ENCODE measurements at places on chromosomes 6 and 20. TPM values are rescaled to one million over a fixed set of nuclear protein-coding genes. Genes with fewer than 3 reads are reported as not detected.

GRCh38 chr6:5279891-5280338, 18.6 kb downstream of the FARS2 start:
- DNase-seq = no peak

DNA sequence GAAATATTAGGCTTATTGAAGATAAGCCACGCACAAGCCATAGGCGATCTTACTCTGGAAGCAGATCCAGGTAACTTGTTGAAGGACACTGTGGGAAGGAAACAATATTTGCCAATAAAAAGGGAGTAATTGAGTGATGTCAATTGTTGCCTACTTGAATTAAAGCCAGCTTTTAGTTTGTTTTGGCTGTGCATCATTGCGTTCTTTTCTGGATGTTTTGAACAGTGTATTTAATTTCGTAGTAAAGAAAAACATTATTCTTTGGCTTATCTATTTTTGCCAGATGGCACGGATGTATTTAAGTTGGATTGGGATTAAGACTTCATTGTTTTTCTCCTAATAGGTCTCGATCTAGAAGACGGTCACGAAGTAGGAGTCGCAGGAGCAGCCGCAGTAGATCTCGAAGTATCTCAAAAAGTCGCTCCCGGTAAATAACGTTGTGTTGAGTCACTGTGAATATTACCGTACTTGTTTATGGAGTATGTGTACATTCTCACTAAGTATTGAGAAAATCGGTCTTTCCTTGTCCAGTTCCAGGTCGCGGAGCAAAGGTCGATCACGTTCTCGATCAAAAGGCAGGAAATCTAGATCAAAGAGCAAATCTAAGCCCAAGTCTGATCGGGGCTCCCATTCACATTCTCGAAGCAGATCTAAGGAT, 2.6 kb downstream of the SRSF6 start:
- no peak for DNase-seq

DNA sequence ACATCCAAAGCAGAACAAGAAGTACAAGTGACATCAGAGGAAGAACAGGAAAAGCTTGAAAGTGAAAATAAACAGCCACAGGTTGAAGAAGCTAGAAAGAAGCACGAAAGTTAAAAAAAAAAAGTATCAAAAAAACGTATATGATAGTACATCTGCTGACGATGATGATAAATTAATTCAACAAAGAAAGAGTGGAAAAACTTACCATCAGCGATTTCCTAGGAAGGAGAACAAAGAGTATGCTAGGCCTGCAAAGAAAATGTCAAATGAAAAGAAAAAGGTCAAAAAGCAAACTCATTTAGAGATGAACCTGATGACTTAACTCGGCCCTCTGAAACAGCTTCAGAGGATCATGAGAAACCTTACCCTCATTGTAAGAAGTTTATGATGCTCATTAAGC, 3.7 kb downstream of the SAYSD1 start:
- no peak for DNase-seq

DNA sequence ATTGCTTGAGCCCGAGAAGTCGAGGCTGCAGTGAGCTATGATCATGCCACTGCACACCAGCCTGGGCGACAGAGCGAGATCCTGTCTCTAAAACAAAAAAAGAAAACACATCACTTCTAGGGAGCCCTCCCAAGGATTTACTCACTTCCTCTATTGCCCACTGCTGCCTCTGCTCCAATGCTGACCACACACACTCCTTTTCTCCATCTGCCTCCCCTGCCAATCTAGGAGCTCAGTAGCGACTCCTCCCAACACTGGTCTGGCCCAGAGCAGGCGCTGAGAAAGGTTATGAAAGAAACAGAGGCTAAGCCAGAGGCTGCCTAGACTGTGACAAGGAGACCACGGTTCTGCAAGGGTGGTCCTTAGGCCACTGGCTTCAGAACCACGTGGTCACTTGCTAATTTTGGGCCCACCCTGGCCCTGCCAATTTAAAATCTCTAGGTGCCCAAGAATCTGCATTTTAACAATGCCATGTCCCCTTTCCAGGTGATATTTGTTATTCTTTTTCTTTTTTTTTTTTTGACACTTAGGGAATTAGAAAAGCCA, 1.3 kb upstream of the E2F1 start:
- DNase-seq = no peak

GRCh38 chr6:3835055-3835731, 14.0 kb upstream of the FAM50B start:
- DNase-seq = peak; percentile 64

GRCh38 chr6:36033935-36034334, 6.3 kb downstream of the MAPK14 start:
- no peak for DNase-seq

DNA sequence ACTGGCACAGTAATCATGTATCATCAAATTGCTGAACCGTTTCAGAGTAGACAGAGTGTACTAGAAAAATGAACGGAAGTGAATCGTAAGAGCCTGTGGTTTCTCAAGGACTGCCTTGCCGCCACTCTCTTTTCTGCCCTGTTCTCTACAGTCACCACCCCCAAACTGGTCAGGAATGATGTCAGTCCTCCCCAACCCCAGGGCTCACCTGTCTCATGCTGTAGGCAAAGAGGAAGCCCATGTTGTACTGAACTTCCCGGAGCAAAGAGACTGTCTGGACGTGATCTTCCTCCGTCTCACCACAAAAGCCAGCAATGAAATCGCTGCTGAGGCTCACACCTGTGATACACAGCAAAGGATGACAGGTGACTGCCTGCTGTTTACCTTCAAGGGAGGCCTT, 31.0 kb downstream of the CDK5RAP1 start:
- DNase-seq = no peak

DNA sequence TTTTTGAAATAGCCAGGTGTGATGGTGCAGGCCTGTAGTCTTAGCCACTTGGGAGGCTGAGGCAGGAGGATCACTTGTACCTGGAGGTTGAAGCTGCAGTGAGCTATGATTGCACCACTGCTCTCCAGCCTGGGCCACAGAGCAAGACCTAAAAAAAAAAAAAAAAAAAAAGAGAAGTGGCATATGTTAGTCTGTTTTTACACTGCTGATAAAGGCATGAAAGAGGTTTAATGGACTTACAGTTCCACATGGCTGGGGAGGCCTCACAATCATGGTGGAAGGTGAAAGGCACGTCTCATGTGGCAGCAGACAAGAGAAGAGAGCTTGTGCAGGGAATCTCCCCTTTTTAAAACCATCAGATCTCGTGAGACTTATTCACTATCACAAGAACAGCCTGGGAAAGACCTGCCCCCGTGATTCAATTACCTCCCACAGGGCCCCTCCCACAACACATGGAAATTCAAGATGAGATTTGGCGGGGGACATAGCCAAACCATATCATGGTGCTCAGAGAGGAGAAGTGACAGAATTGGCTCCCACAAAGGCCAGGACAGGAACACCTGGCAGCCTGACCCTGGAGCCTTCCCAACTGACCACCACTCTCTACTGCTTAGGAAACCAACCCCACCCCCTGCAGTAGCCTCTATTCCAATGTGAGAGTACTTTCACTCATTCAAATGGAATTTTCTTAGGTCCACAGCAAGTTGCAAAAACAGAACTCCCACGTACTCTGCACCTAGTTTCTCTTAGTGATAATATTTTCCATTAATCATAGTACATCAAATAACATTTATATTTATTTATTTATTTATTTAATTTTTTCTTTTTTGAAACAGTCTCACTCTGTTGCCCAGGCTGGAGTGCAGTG, 29.8 kb downstream of the ARHGAP40 start:
- no peak for DNase-seq

GRCh38 chr6:42417641-42418112, 34.0 kb downstream of the TRERF1 start:
- no peak for DNase-seq

GRCh38 chr6:87196275-87196842, 41.0 kb downstream of the ZNF292 start:
- DNase-seq = no peak

DNA sequence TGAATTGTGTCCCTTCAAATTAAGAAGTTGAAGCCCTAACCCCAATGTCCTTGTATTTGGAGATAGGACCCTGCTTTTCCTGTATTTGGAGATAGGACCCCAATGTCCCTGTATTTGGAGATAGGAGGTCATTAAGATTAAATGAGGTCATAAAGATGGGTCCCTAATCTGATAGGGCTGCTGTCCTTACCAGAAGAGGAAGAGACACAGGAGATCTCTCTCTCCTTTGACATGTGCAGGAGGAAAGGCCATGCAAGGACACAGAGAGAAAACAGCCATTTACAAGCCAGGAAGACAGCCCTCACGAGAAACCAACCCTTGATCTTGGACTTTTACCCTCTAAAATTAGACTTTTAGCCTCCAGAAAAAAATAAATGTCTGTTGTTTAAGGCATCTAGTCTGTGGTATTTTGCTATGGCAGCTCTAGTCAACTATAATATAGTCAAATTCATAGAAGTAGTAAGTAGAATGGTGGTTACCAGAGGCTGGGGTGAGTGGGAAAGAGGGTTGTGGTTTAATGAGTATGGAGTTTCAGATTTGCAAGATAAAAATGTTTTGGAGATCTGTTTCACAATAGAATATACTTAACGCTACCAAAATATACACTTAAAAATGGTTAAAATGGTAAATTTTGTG, 59.3 kb downstream of the UBE3D start:
- DNase-seq = no peak

- no peak for DNase-seq
Measured at GRCh38 chr20:21704408-21705385, 767 bp upstream of the PAX1 start.

GRCh38 chr6:138013959-138014358, 93.3 kb downstream of the PERP start:
- no peak for DNase-seq

DNA sequence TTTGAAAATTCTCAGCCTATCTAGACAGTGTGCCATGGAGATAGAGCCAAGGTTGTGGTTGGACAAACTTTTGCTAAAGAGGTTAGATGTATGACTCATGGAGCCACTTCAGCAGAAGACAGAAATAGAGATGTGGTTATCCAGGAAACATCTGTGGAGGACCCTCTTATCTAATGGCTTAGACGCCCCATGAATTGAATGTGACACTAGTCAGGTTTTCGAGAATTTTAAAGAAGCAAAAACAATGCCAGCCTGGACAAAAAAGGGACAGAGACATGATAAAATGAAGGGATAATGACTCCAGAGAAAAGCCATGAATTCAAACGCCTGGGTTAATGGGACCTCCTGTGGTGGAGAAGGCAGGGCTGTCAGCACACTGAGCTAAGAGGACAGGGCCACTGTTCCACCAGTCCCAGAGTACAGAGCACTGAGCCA, 280.5 kb downstream of the CLVS2 start:
- DNase-seq = no peak

DNA sequence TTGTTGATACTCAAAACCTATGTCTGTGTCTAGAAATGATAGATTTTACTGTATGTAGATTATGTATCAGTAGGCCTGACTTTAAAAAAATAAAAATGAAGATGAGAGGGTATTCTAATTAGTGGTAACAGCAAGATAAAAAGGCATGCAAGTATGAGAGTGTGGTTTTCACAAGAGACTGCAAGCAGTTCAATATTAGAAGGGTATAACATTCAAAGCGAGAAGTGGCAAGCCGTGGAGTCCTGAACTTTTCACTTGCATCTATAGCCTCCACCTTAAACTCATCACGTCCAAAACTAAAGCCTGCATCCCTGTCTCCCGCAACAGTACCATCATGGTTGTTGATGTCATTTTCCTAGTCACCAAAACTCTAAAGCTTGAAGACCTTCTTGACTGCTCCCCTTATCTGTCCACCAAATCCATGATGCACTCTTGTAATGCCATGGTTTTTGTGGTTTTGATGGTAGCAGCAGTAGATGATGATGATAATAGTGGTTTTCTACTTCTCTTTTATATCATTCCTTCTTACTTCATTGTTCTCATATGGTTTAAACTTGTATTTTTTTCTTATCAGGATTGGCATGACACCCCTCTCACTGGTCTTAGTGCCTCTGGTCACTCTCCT, 9.2 kb upstream of the CGA start:
- DNase-seq = no peak

- no peak for DNase-seq
Measured at GRCh38 chr6:51891784-51892183, 195.6 kb downstream of the PKHD1 start.

GRCh38 chr6:10305790-10306415, 109.0 kb downstream of the TFAP2A start:
- DNase-seq = no peak

GRCh38 chr20:40370800-40371199, 318.2 kb downstream of the MAFB start:
- DNase-seq = no peak

GRCh38 chr6:159973951-159974350, 5.1 kb downstream of the IGF2R start:
- DNase-seq = no peak

- DNase-seq = no peak
Measured at GRCh38 chr6:144189351-144189750, 39.0 kb downstream of the STX11 start.

- DNase-seq = no peak
Measured at GRCh38 chr6:16921399-16922110, 160.3 kb upstream of the ATXN1 start.

DNA sequence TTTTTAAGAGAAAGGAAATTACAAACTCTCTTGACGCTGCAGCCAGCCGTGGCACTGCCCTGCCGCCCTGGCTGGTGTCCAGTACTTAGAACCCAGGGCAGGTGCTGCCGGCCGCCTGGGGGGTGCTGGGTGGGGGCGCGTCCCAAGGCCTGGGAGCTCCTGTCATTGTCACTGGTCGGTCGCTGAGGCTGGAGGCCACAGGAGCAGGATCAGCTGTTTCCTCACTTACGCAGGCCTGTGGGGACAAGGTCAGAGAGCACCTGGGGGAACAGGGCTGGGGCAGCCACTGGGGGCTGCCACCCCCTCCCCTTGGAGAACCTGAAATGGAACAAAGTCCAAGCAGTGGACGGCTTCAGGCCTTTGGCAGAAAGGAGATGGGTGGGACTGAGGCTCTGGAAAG, 5.6 kb downstream of the BIRC7 start:
- no peak for DNase-seq

DNA sequence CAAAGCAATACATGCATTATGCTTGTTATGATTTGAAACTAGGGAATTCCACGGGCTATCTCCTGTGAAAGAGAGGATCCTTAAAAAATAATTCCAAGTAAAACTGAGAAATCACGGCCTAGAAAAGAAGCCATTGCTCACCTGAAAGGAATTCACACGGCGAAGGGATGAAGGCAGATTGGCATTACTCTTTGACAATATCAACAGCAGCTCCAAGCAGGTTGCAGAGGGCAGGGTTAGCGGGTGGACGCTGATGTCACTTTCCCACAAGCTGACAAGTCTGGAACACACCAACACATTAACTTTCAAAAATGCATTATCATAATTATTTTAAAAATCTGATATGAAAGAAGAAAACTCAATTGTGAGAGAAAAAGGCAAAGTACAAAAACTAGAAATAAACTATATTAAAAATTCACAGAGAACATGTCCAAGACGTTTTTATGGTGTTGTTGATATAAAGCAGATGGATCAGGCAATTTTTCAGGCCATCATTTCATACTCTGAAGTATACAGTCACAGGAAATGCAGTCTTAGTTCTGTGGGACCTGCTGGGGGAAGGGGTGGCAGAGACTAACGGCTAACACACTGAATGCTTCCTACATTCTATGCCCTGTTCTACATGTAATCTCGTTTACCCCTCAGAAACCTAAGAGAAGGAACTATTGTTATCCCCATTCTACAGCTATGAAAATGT, 108.3 kb downstream of the UBE3D start:
- DNase-seq = no peak

GRCh38 chr20:37479925-37480691, 40.9 kb upstream of the NNAT start:
- no peak for DNase-seq

Gene HFE
- 8.8 TPM for total RNA-seq

Gene GPR63
- 0.21 TPM for total RNA-seq

Gene CLPSL2
- total RNA-seq = not detected

Gene CYB5R4
- total RNA-seq = 15.8 TPM

Gene HMGN4
- 38.6 TPM for total RNA-seq

Gene OTOR
- total RNA-seq = not detected

Gene FKBP1C
- total RNA-seq = 0.62 TPM

Gene ANGPT4
- total RNA-seq = 0.27 TPM
